ENCODE measurements at places on chromosomes 12 and 14.

GRCh38 chr14:48229091-48229490, 553.7 kb upstream of the MDGA2 start:
- no peak for DNase-seq

- DNase-seq = no peak
Measured at GRCh38 chr14:51548187-51548586, 103.5 kb upstream of the FRMD6 start.

DNA sequence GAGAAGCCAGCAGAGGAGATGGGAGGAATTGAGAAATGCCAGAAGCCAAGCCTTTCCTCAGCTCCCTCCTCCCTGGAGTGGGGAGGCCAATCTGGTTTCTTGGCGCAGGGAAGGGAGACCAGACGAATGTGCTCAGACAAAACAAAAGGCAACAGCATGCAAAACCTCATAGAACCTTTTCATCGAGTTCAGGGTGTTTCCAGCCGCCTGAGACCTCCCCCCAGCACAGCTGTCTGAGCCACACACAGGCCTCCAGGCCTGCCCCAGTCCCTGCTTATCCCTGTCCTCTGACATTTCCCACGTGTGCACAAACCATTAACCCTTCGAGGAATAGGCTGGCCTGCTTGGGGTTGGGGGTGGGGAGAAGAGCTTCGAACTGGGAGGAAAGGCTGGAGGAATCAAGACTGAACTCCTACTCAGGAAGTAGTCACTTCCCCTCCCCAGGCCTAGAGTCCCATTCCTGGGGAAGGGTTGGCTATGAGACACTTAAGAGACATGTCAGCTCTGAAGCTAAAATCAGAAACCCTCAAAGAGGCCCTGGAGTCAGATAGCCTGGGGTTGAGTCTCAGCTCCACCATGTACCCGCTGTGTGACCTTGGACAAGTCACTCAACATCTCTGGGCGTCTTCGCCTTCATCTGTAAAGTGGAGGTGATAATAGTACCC, 10.7 kb downstream of the TBX3 start:
- no peak for DNase-seq

- DNase-seq = no peak
Measured at GRCh38 chr14:77267937-77268699, 2.9 kb downstream of the NGB start.

DNA sequence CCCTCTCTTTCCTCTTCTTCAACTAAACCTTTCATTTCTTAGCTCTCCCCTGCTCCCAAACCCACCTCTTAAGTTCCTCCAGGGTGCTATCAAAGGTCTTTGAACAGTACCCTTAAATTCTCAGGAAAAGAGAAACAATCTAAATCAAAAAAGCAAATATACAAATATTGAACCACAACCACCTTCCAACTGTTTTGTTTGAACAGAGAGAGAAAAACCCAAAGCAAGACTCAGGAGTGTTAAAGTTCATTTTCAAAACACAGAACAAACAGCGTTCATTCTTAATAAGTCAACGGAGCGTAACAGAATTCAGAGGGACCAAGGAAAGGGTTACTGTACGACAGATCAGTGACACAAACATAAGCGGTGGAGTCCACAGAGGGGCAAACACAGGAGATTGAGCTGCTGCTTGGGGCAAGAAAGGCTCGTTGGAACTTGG, 73.3 kb downstream of the NDUFA12 start:
- DNase-seq = no peak

DNA sequence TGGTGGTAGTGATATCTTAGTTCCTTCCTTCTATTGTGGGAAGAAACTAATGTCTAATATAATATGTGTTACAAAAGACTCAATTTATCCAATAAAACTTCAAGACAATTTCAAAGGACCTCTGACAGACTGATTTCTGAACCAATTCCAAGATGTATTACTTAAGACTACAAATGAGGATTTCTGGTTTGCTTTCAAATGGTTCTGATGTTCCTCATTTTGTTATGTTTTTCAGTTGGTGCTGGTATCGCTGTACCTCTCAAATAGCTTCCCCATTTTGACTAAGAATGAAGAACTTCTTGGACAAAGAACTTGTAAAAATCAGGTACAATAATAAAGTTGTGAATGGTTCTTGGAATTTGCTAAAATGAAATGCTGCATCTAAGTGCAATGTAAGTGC, 19.4 kb upstream of the MBIP start:
- DNase-seq = no peak

GRCh38 chr14:20775043-20775442, 6.0 kb upstream of the RNASE6 start:
- DNase-seq = no peak

DNA sequence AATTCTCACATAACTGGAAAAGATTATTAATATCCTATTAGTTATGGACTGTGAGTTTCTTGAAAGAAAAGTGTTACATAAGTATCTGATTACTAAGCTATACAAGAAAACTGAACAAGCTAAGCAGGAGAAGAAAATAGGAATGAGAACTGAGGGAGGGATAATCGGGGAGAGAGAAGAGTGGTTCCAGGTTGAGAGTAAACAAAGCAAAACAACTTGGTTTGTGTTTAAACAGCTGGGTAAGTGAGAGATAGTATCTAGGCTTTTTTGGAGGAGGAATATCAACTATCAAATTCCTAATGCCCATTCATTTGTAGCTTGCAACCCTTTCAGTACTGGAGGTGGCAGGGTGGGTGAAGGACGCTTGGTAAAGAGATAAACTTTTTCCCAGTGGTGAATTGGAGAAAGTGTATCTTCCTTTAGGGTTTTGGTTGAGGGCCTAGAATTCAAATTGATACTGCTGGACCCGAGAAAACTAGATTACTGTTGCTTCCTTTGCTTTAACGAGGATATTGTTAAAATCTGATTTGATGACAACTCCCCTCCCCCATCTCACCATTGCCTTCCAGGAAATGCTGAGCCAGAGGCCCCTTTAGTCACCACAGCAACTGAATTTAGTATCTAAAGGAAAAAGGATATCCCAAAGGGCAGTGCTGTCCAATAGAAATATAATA, 2.0 kb upstream of the SLC2A3 start:
- peak; percentile 71 for DNase-seq

GRCh38 chr12:951176-951575, 1.7 kb upstream of the RAD52 start:
- no peak for DNase-seq

DNA sequence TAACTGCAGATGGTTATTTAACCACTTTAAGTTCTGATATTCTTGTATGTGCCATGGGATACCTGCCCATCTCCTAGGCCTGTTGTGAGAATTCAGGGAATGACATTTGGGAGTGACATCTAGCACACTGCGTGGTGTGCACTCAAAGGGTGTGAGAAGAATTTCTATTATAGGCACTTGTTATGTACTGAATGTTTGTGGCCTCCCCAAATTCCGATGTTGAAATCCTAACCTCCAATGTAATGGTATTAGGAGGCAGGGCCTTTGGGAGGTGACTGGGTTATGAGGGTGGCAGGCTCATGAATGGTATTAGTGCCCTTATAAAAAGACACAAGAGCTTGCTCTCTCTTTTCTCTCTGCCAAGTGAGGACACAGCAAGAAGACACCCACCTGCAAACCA, 27.6 kb downstream of the VCPKMT start:
- DNase-seq = no peak

GRCh38 chr12:53989227-53990113, 4.5 kb downstream of the HOXC10 start:
- DNase-seq = peak; percentile 50

DNA sequence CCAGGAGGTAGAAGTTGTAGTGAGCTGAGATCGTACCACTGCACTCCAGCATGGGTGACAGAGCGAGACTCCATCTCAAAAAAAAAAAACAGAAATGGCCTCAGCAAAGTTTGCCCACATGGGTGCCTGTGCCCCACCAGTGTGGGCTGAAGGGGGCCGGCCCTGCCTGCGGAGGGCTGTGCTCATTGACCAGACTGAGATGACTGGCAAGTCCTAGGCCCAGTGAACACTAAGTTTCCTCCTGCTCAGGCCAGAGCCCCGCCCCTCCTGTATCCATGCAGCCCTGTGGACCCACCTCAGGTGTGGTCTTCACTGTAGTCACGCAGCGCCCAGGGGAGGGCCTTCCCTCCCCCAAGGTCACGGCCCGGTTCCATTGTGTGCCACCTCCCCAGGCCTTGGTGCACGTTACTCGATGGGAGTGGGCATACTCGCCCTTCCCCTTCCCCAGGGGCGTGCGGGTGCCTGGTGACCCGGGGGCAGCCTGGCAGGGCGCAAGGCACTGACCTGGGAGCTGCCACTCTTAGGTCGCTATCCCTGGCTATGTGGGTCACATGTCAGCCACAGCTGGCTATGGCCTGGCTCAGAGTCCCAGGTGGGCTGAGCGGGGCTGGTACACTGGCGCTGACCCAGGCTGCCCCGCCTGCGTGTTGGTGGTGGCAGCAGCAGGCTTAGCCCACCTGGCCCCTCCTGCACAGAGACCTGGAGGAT, 16.1 kb downstream of the INF2 start:
- DNase-seq = no peak

DNA sequence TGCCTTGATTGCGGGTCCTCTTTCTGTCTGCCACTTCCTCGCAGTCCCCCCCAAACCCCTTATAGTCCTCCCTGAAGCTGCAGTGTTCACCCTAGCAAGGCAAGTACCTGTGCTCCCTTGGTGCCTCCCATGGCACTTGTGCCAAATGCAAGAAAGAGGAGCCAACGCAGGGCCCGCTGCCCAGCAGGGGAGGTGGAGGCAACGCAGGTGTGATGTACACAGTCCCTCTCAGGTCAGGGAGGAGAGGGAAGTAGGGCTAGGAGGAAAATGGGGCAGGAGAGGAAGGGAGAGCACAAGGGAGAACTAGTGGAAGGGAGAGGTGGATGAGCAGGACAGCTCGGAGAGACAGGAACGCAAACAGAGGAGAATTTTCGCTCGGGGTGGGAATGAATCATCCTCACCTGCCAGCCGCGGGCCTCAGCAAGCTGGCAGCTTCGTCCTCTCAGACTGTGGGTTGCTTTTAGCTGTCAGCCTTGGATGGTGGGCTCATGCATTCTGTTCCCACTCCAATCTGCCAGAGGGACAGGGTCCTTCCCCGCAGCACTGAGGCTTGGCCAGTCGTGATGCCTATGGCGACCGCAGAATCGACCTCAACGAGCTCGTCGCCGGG, 357.0 kb downstream of the CACNA1C start:
- no peak for DNase-seq

GRCh38 chr14:86989285-86989684, 1003.7 kb downstream of the GALC start:
- no peak for DNase-seq

DNA sequence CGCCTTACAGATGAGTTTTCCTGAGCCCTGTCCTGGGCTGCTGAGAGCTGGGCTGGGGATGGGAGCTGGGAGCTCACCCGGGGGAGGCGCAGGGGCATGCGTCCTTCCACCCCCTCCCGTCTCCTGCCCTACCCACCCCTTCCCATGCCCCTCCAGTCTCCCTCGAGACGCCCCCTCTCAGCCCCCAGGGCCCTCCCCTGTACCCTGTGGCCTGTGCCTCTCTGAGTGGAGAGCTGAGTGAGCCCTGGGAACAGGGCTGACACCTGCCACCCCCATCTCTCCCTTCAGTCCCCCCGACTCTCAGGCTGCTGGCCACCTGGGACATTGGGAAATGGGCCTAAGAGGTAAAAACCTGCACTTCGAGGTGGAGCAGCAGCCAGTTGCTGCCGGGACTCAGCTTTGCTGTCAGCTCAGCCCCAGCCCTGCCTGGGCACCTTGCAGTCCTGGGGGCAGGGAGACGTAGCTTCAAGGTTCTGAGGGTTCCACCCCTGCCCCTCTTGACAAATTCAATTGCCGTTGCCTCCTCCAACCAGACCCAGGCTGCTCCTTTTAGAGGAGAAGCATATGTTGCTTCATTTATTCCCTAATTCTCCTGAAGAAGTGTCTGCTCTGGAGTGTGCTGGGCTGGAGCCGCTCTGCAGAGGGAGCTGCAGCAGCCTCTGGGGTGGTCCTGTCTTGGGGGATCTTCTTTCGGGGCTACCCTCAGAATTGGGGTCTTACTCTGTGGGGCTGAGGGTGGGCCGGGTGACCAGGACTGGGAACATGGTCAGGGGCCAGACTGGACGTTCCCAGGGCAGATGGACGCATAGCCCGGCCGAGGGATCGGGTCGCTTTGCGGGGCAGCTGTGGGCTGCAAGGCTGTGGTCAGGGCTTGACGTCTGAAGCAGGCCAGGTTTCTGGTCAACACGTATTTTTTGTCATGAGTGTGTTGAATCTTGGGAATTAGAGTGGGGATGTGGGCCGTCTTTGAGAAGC, 141.4 kb downstream of the ADGRD1 start:
- no peak for DNase-seq

DNA sequence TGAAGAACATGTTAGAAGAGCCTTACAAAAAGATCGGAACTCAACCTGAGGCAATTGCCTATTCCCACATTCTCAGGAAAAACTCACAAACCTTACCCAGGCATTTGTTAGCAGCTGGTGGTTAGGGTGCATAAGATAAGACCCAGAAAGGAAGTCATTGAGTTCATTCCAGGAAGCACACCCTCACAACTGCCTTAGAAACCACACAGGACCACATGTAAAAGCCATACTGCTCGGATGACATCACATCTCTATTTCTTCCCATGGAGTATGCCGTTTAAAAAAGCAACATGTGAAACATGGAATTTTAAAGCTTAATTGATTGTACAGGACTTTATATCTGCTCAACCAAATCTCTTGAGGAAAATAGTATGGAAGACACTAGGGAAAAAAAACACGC, 411.2 kb downstream of the DAD1 start:
- DNase-seq = peak; percentile 62

DNA sequence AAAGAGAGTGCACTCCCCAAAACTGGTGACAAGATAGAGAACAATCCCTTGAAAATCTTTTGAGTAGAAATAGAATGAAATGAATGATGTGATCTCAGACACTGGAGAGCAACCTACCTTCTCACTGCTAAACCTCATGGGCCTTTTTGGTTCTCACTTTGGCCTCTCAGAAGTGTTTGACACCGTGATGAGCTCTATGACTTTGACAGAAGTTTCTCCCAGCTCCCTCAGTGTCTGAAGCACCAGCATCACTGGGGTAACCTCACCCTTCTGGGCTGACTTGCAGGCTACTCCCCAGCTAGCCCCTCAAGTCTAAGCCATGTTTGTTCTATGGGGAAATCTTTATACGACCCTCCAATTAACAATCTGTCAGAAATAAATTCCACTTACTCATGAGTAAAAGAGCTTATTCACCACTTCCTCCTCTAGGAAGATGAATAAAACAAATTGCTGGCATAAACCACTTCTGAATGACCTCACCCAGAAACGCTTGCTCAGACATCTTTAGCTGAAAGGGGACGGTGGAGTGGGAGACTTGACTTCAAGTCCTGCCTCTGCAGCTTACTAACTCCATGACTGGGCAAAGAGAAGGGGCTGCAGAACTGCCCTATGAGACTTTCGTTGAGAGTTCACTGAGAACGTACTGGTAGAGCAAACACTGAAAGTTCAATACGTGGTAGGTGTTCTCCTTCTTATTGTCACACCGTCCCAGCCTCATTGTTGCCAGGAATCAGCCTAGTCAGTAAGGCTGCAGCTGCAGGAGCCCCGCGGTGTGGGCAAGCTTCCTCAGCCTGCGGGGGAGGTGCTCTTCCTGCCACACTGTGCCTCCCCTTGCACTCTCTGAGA, 46.5 kb downstream of the ST8SIA1 start:
- DNase-seq = no peak

GRCh38 chr14:22482782-22483553, 106.1 kb downstream of the DAD1 start:
- DNase-seq = no peak

- DNase-seq = no peak
Measured at GRCh38 chr12:14442221-14442881, 76.9 kb downstream of the ATF7IP start.

- DNase-seq = no peak
Measured at GRCh38 chr14:68633131-68633991, 159.5 kb downstream of the ZFP36L1 start.

GRCh38 chr14:35576856-35577255, 42.9 kb downstream of the INSM2 start:
- DNase-seq = no peak

GRCh38 chr14:57352396-57353170, 37.8 kb upstream of the NAA30 start:
- DNase-seq = no peak

Measured in hematopoietic multipotent progenitor cell treated with erythropoietin and hydrocortisone succinate and interleukin-3 and kit ligand, for 8 days (in vitro differentiated cells).